ENCODE measurements at places on chromosomes 4 and X. TPM values are rescaled to one million over a fixed set of nuclear protein-coding genes. Genes with fewer than 3 reads are reported as not detected.

The RBMXL3 gene
- not detected for total RNA-seq

The MID2 gene
- total RNA-seq: 31.5 TPM

The MAGED1 gene
- total RNA-seq: 13.6 TPM

The CXorf65 gene
- not detected for total RNA-seq

The S100P gene
- total RNA-seq: 267 TPM

The GYG2 gene
- not detected for total RNA-seq

The F9 gene
- total RNA-seq: not detected

The IL3RA gene
- not detected for total RNA-seq

Data from tracheal epithelial cell (primary cell).